T-helper 17 cell (primary cell): ENCODE measurements at places on chromosomes 13 and 19.

DNA sequence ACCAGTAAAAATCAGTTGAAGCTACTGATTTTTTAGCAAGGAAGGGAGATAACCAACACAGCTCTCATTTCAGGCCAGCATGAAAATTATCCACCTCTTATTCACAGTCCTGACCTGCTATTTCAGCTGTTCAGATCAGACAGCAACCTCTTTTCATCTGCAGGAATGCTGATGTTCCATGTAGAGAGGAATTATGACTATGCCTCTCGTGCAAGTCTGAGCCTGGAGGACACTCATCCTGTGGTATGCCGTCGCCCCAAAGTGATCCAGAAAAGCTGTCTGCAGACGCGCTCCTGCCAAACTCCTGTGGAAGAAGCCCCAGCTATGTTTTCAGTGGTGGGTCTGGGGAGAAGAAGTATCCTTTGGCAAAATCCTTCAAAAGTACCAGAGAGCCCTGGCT lies 563.5 kb upstream of the SLITRK1 start:
- no peak for DNase-seq

GRCh38 chr13:93455861-93456260 lies 229.3 kb downstream of the GPC6 start:
- DNase-seq: no peak

DNA sequence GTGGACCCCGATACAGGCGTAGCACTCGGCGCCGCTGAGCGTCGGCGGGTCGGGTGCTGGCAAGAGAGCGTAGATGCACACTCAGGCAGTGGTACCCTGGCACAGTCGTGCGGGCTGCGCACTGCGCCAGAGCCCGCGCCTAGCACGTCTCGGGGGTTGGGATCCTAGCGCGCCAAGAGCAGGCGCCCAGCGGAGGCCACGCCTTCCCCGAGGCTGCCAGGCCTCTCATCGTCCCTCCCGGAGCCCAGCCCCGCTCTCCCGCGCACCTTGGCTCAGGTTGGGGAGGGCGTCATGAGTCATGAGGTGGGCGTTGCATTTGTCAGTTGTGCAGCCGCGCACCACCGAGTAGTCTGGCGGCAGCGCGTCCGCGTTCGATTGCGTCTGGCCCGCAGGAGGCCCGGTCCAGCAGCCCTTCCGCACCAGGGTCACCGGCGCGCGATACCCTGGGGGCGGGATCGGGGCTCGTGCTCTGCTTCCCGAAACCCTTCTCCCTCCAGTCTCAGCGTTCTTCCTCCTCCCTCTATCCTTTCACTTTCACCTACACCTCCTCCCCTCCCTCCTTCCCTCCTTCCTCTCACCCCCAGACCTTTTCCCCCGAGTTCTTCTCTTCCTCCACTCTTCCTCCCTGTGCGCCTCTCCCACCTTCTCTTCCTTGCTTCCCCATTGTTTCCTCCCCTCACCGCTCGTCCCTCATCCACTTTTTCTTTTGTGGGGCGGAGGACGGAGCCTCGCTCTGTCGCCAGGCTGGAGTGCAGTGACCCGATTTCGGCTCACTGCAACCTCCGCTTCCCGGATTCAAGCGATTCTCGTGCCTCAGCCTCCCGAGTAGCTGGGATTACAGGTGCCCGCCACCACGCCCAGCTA lies 3.5 kb downstream of the LYPD5 start:
- DNase-seq: peak; percentile 47

- no peak for DNase-seq
Measured at GRCh38 chr13:41720839-41721561, 239.9 kb downstream of the VWA8 start.

- DNase-seq: no peak
Measured at GRCh38 chr13:97134364-97135095, 87.6 kb upstream of the MBNL2 start.

DNA sequence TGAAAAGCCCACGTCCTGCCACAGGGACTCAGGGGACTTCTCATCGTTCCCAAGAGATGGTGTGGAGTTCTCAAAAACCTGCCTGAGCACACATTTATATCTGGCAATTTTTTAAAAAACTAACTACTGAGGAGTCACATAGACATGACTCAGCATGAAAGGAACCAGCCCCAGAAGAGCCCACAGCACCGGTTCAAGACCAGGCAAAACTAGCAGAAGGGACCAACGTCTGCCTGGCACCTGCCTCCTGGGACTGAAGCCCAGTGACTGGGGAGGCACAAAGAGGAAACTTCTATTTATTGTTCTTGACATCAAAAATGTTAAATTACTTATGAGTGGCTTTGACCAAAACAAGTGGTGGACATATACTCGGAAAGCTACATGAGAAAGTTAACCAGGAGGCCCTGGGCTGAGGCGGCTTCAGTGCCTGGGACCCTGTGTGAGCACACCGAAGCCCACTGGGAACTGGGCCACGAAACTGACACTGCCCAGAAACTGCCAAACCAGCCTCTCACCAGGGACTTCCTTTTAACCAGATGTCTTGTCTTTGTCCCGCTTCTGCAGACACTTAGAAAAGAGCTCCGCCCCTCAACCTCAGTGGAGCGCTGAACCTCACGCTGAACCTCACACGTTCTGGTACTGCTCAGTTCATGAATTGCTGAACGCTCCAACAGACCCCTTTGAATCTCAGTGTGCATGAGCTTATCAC lies 25.7 kb downstream of the C13orf46 start:
- no peak for DNase-seq

- no peak for DNase-seq
Measured at GRCh38 chr13:109846185-109846584, 59.8 kb upstream of the IRS2 start.

DNA sequence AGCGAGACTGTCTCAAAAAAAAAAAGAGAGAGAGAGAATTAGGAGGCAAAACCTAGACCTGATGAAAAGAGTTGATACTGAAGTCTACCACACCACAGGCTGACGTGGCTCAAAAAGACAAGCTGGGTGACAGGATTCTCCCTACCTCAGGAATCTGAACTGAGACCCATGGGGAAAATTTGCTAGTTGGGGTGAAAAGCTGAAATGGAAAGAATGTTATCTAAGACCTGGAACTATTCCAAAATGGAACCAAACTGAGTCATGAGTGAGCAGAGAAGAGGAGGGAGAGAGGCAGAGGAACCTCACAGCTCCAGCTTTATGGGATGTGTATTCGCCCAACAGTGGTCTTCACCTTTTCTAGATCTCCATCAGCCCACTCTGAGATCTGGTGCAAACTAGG lies 11.7 kb downstream of the SMG9 start:
- DNase-seq: no peak

- DNase-seq: no peak
Measured at GRCh38 chr13:71685072-71685471, 181.9 kb downstream of the DACH1 start.

- no peak for DNase-seq
Measured at GRCh38 chr19:2274931-2275535, 6.9 kb downstream of the PEAK3 start.

DNA sequence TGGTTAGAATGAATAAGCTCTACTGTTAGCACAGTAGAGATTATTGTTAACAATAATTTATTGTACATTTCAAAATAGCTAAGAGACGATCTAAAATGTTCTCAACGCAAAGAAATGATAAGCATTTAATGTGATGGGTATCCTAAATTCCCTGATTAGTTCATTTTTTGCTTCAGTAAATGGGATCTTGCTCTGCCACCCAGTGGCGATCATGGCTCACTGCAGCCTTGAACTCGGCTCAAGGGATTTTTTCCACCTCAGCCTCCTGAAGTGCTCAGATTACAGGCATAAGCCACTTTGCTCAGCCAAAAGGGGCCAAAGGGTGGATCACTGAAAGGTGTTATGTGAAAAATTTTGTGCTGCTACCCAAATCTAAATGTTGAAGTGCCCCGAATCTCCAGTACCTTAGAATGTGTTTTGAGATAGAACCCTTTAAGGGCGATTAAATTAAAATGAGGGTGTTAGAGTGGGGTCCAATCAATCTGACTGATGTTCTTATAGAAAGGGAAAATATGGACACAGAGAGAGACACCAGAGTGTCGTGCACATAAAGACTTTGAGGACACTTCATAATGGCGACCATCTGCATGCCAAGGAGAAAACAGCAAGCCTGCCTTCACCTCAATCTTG lies 31.5 kb upstream of the ZNF766 start:
- DNase-seq: peak; percentile 35

DNA sequence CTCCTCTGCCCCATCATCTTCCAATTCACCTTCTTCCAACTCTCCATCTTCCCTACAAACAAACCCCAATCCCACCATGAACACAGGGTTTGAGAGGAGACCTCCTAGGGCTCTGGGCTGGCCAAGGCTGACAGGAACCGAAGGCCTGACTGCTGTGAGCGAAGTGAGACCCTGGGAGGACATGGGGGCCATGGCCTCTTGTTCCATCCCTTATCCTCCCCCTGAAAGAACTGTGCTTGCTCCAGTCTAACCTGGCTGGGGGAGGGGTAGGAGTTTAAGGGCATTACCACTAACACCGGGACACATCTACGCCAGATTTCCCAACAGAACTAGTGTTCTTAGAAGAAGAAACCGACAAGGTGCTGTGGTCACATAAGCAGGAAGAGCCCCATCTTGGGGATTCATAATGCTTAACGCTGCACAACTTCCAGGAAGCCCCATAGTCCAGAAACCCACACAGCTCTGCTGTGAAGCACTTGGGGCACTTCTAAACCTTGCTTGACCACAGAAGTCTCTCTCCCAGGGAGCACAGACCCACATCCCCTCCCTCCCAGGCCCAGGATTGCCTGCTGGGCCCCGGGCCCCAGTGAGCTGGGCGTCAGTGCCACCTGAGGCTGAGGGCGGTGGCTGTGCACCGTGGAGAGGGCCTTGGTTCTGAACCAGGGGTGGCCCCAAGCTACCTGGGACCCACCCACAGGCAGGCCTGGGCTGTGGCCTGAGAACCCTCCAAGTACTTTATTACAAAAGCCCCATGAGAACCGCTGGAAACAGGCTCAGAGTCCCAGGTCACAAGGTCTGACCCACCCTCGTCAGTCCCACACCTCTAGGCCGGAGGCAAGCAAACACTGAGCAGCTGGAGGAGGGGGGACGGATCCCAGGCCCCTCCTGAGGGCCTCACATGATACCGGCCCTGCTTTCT lies 18.8 kb downstream of the ZC3H4 start:
- DNase-seq: no peak

DNA sequence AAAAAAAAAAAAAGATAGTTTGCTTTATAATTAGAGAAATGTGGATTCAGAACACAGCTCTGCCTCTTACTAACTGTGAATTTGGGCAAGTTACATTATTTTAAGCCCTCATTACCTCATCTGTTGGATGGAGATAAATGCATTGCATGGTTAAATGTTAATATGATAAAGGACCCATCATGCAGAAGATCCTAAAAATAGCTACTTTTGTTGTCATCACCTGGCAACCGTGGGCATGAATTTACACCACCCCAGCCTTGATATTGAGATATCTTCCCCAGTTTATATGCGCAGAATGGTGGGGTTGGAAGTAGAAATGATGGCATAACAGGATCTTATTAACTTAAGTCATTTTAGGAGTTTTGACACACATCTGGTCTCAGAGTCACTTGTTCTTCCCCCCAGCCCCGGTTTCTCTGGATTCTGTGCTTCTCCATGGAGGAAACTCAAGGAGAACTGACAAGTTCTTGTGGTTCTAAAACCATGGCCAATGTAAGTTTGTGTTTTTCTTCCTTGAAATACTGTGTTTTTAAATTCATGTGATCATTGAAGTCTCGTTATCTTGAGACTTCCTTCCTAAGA lies 8.9 kb downstream of the ZNF546 start:
- no peak for DNase-seq

DNA sequence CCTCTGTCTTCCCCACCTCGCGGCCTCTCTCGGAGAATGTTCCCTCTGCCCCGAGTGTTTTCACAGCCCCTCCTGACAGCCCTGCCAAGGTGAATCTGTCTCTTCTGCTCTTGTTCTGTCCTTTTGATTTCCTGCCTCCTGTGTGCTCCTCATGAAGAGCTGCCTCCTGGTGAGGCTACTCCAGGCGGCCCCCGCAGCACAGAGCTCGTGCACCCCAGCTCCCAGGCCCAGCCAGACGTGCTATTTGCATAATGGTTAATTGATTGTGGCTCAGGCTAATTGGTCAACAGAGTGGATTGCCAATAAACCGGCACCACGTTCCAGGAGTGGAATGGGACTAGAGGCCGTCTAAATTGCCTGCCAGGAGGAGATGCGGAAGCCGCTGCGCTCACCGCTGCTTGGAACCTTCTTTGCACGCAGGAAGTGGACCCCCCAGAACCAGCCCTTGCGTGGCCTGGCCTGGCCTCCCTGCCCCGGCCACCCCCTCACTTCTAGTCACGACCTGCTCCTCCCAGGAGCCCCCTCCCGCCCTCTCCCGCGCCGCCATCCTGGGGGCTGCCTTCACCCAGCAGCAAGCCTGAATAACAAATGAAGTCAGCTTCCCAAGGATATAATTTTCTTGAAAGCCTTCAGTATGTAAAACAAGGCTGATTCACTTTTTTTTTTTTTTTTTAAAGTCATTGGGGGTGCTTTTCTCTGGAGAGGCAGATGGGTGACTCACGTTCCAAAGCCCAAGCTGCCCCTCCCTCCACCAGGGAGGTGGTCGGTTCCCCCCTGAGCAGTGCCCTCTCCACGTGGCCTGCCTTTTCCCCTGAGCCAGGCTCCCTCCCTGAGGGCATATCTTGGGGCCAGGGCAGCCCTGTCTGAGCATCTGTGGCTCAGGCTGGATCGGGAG lies 144.0 kb downstream of the KDM4B start:
- no peak for DNase-seq

GRCh38 chr19:16516923-16517610 lies 20.9 kb downstream of the C19orf44 start:
- DNase-seq: no peak

- no peak for DNase-seq
Measured at GRCh38 chr13:99821741-99822140, 149.8 kb downstream of the ZIC5 start.

DNA sequence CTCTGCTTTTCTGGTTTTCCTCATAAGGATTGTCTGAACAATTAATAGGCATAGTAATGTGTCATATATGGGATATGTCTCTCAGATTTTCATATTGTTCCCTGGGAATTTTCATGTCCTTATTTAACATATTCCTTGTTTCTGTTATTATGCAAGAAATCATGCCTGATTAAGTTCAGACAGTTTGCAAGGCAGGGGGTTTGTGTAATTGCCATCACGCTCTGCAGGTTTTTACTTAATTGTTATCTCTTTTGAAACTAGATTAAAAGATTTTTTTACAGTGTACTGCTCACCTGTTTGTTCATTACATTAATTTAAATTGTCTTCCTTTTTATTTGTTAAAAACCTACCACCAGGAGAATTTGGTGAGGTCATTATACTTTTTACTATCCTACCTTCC lies 1253.2 kb upstream of the PRR20A start:
- no peak for DNase-seq

- no peak for DNase-seq
Measured at GRCh38 chr13:46531953-46532352, 21.0 kb upstream of the LRCH1 start.

GRCh38 chr19:44576843-44577565 lies 36.4 kb upstream of the IGSF23 start:
- no peak for DNase-seq

DNA sequence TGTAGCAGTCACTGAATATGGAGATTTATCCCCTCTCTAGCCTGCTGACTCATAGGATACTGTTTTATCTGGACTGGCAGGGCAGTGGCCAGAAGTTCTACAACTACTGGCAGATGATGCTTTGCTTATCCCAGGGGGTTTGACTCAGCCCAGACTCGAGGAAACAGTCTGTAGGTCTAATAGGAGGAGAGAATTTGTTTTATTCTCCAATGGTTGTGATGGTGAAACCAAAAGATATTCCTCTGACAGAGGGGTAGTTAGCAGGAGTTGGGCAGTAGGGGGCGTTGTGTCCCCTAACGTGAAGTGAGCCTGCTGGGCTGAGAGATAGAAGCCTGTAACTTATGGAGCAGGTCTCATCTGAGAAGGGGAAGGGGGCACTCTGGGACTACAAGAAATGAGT lies 74.9 kb downstream of the WTIP start:
- no peak for DNase-seq
